NCI-H345 (cell line): ENCODE measurements at places on chromosomes 16 and 17.

- DNase-seq: no peak
These were observed 396.3 kb downstream of the SLC39A11 start for GRCh38 chr17:72696156-72696555.

- DNase-seq: no peak
These were observed 109.6 kb upstream of the CDH5 start for GRCh38 chr16:66256919-66257318.

GRCh38 chr17:596763-597644 lies 117.6 kb downstream of the VPS53 start:
- no peak for DNase-seq

GRCh38 chr16:67872131-67872630 lies 671 bp upstream of the EDC4 start:
- DNase-seq: no peak

- DNase-seq: no peak
These were observed 391.4 kb downstream of the WWOX start for GRCh38 chr16:78490847-78491246.

DNA sequence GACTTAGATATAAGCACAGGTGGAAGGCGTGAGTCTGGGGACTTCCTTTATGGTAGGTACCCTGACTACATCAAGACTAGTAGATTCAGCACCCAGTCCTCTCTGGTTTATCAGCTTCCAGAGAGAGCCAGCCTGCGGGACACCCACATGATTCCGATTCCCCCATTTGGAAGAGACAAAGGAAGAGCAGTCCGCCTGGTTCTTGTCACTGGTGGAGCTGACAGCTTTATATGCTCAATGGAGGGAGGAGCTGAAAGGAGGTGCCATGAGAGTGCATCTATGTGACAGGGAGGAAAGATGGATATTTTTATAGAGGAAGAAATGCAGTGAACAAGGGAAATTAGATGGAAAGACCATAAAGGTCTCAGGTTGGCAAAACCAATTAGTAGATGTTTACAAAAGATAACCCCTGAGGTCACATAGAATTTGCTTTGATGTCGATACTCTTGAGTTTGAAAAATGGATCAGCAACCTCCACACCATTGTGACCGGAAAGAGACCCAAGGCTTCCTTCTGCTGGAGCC lies 437.7 kb downstream of the PMP22 start:
- DNase-seq: no peak

GRCh38 chr17:35766903-35767510 lies 6.3 kb downstream of the C17orf50 start:
- no peak for DNase-seq

- no peak for DNase-seq
These were observed 746 bp downstream of the HS3ST2 start for GRCh38 chr16:22814711-22815105.

DNA sequence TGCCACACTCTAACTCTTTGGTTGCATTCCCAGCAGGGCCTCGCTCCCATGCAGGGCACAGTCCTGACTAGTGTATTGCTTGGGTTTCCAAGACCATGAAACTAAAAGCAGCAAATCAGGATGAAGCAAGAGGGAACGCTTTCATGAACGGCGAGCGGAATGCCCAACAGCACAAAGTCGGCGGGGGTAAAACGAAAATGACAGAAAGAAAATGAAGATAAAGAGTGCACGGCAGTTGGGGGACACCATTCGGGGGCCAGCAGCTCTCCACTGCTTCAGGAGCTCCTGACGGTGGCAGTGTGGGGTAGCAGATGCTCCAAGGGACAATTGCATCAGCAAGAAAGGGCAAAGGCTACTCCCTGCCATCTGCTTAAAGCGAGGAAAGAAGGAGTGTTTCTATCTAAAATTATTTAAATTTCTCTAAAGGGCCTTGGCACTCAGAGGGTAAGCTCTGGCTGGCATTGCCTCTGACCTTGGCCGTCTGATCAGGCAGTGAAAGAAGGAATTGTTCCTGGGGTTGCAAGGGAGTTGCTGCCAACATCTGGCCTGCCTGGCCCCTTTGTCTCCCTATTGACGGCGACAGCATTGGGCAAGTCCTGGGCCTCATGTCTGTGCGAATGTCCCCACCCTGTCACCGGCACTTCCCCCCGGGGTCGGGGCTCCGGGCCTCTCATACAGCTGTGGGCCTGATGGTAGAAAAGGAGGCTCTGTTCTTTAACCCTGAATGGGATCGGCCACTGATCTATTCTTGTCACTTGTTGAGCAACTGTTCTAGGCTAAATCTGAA lies 138.2 kb downstream of the CMIP start:
- no peak for DNase-seq

DNA sequence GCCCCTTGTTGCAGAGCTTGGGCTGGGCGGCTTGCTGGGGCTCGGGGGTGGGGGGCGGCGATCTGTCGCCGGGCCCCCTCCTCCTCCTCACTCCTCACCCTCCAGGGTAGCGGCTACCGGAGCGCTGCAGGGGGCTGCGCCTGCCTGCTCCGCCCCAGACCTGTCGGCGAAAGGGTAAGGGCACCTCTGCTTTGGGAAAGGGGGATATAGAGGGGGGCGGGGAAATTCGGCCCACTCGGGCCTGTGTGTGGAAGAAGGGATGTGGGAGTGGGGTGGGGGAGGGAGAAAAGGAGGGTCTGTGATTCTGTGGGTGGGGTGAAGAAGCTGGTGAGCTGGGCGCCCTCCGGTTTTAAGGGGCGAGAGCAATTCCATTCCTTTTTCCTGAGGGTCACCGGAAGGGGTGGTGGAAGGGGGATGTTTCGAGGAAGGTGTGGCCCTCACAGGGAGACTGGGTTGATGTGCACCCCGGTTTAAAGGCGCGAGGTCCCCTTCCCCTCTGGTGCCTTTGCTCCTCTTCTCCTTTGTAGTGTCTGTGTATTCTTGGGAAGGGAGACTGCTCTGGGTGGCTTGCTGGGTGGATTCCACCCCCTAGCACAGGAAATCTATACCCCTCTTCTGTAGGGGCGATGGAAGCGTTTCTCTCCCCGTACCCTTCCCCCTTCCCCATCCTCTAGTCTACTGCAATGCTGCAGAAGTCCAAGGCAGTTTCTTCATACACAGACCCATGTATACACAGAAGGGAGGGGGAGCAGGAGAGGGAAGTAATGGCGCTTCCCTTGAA lies 878 bp downstream of the TAOK1 start:
- peak; percentile 21 for DNase-seq

- DNase-seq: peak; percentile 48
These were observed 8.1 kb downstream of the MEIOB start for GRCh38 chr16:1863681-1864460.

- DNase-seq: no peak
These were observed 41.3 kb upstream of the DNAH17 start for GRCh38 chr17:78618264-78619066.

- DNase-seq: no peak
These were observed 157.6 kb upstream of the GSE1 start for GRCh38 chr16:85455534-85455933.

GRCh38 chr16:69431948-69432468 lies 7.6 kb downstream of the CYB5B start:
- no peak for DNase-seq

DNA sequence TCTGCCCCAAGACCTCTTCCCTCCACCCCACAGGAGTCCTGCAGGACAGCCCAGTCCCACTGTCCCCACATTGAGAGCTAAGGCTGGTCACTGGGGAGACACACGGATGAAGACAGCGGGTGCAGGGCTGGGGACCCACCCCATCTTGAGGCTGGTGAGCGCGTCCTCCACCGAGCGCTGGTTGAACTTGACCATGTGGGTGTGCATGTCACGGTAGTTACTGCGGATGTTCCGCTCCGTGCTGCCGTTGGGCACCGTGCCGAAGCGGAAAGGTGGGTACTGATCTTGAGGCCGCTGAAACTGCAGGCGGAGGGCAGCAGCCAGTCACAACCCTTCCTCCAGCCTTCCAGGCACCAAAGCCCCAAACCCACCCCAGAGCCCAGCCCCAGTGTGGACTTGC lies 13.1 kb downstream of the GRIN2C start:
- DNase-seq: no peak

GRCh38 chr17:42685831-42686230 lies 3.5 kb downstream of the CNTNAP1 start:
- DNase-seq: no peak

- DNase-seq: no peak
These were observed 23.6 kb downstream of the CENPV start for GRCh38 chr17:16329519-16330271.

- no peak for DNase-seq
These were observed 77.2 kb upstream of the MON1B start for GRCh38 chr16:77113835-77114234.

DNA sequence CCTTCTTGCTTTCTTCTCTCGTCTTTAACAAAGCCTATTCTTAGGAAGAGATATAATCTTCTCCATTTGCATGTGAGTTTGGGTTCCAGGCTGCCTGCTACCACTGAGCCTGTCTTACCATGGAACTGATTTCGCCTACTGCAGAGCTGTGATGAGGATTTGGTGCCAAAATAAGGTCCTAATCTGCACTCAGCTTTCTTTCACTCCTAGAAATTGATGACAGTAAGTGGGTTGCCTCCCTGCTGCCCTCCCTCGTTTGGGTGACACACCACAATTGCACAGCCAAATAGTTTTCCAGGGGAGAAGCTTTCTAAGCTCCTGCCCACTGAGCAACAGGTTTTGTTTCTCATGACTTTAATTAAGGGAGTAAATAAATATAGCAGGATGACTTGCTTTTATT lies 25.1 kb upstream of the ASIC2 start:
- peak; percentile 49 for DNase-seq

DNA sequence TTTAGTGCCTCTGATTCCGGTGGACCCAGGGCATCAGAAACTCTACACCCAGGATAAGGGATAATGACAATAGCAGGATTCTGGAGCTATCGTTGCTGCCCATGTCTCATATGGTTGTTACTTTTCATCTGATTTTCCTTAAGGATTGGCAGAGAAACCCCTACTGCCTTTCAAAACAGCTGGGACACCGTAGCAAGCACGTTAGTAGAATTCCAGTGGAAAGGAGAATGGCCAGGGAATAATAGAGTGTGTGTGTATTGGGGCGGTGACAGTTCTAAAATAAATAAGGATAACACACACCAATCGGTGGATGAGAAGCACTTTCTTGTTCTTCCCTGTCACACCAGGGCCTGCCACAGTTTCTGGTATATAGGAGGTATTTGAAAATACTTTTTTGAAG lies 251.8 kb downstream of the HAPSTR1 start:
- DNase-seq: no peak

- DNase-seq: no peak
These were observed 15.6 kb downstream of the VMP1 start for GRCh38 chr17:59723041-59723440.

- no peak for DNase-seq
These were observed 122.5 kb downstream of the XYLT1 start for GRCh38 chr16:17348042-17348783.

GRCh38 chr17:32222621-32223020 lies 43.0 kb upstream of the RHBDL3 start:
- no peak for DNase-seq

GRCh38 chr16:15576960-15577958 lies 65.7 kb downstream of the MARF1 start:
- DNase-seq: no peak

DNA sequence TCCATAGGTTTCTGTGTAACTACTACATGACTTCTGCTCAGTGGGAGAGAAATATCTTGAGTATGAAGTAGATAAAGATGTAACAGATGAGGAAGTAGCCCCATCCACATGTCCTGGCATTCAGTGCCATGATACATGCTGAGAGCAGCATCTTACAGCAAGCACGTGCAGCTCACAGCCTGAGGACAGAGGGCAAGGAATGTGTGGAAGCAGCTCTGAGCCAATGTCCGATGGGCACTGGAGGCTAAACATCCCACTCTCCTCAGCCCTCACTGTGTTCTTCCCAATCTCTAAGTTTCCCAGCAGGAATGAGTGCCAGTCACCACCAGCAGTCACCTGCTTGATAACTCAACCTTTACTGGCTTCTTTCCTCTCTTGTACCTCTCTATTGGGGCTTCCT lies 40.4 kb downstream of the CFDP1 start:
- DNase-seq: no peak

GRCh38 chr16:9797306-9797705 lies 384.9 kb downstream of the GRIN2A start:
- no peak for DNase-seq

DNA sequence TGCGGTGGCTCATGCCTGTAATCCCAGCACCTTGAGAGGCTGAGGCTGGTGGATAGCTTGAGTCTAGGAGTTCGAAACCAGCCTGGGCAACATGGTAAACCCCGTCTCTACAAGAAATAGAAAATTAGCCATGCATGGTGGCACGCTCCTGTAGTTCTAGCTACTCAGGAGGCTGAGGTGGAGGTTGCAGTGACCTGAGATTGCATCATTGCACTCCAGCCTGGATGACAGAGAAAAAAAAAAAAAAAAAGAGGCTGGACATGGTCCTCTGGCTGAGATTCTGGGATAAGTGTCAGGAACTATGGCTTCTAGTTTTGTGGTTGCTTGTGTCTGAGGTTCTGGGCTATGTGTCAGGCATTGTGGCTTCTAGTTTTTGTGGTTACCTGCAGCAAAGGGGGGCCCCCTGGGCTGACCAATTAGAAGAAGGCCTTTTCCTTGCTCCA lies 7.0 kb downstream of the KSR1 start:
- DNase-seq: no peak

GRCh38 chr17:1718362-1719165 lies 5.9 kb upstream of the WDR81 start:
- no peak for DNase-seq

DNA sequence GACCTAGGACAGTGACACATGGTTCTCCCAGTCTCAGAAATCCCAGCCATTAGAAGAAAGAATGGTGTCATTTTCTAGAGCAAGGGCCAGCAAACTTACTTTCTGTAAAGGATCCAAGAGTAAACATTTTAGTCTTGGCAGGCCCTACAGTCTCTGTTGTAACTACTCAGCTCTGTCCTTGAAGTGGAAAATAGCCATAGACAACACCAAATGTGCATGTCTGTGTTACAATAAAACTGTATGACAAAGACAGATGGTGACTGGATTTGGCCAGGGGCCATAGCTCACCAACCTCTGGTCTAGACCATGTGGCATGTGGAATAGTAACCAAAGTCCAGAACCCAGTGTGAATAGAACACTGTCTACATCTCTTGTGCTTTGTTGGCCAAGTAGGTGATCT lies 286.5 kb downstream of the HS3ST4 start:
- no peak for DNase-seq

DNA sequence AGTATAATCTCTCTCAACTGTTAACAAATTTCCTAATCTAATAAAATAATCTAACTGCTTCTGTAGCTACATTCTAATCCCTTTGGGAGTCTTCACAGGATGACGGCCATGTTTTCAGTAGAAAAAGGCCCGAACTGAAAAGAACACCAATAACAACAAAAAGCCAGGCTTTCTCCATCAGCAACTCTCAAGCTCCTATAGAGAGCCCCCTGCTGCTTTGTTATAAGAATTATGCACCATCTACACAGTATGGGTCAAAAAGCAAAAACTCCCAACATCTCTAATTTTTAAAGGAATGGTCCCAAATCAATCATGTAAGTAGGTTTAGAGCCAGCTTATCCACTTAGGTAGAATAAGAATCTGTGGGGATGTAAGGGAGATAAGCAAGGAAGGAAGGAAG lies 163.6 kb upstream of the C17orf78 start:
- DNase-seq: no peak

DNA sequence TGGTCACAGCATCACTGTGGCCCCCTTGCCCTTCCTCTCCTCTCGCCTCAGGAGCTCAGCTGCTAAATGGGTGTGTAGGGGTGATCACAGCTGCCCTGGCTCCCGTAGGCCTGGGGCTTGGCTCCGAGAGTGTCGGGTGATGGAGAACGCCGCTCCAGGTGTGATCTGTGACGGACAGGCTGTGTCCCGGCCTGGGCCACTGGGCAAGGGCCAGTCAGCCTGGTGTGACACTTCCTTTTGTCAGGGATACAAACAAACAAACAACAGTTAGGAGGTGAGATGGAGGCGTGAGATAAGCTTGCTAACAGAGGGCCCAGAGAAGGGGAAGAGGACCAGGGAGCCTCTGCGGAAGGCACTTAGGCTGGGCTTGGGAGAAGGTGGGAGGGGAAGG lies 2.0 kb downstream of the ADGRG1 start:
- DNase-seq: no peak
